ENCODE measurements at places on chromosomes 11 and 22.

DNA sequence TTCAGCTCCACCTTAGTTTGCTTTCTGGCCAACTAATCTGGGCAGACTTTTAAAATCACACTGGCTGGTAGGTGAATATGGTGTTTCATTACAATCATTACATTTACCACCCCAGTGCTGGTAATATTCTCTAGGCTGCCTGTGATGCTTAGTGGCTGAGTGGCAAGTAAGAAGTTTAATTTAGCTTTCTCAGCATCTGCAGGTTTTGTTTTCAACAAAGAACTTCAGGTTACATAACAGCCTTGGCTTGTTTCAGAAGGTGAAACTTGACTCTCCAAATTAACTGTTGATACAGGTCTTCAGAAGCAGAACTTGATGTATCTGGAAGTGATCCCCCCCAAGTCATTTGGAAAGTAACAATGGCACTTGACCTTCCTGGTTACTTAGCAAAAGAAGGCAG is 423.3 kb upstream of the CCDC90B start:
- no peaks in the 10 kb centered on the region for H3K36me3 ChIP-seq
- peaks cover 2% of the 10 kb centered on the region for H3K4me1 ChIP-seq
- H3K27me3 ChIP-seq = no peaks in the 10 kb centered on the region
- no peak overlapping the region for H3K27ac ChIP-seq
- H3K4me3 ChIP-seq = no peak overlapping the region

- peaks cover 24% of the 10 kb centered on the region for H3K36me3 ChIP-seq
- no peak overlapping the region for H3K27ac ChIP-seq
- DNase-seq = peak; percentile 64
- no peak overlapping the region for H3K4me3 ChIP-seq
- peaks cover 36% of the 10 kb centered on the region for H3K27me3 ChIP-seq
Measured at GRCh38 chr22:50271519-50271970, 1.4 kb upstream of the MAPK11 start.

- no peak overlapping the region for H3K4me3 ChIP-seq
- peaks cover 29% of the 10 kb centered on the region for H3K4me1 ChIP-seq
- H3K27me3 ChIP-seq = no peaks in the 10 kb centered on the region
- no peak for DNase-seq
Measured at GRCh38 chr11:16880184-16880801, 133.9 kb downstream of the PLEKHA7 start.

DNA sequence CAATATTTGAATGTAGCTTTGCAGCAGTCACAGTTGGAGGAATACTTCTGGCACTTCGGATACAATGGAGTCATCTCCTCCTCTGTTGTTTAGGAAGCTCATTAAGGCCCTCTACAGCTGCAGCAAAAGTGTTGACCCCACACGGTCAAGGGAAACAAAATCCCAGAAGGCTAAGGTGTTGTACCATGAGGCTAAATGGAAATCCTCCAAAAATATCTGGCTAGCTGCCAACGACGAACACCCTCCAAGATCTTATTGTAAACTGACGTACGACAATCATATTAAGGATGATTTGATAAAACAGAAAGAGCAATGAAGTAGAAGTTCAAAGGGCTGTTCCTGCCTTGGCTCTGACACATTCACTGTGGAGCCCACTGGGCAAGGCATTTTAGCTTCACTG is 4.0 kb downstream of the POGLUT3 start:
- H3K4me3 ChIP-seq = no peak overlapping the region
- DNase-seq = no peak
- peaks cover 21% of the 10 kb centered on the region for H3K4me1 ChIP-seq
- H3K27ac ChIP-seq = no peak overlapping the region
- H3K36me3 ChIP-seq = peaks cover 4% of the 10 kb centered on the region

DNA sequence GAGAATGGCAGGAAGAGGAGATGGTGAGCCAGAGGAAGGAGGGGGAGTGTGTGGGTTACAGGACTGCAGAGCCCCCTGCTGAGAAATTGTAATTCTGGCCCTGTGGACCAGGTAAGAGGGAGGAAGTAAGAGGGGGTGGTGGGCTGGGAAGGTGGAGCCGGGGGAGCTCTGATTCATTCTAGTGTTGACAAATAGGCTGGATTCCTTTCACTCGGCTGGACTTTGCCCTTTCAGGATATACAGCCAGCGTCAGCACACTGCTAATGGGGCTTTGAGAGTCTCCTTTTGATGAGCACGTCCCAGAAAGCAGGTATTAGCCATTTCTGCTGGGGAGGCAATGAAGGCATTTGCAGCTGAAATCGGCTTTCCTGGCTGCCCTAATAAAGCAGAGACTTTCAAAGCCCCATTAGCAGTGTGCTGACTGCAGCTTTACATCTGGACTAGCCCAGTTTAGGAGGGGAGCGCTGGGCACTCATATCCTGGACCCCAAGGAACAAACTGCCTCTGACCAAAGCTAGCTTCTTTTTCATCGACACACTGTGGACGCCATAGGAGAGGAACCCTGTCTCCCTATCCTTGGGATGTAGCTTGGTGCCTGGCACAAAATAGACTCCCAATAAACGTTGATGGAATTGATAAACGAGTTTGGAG is 44.8 kb upstream of the CADM1 start:
- H3K36me3 ChIP-seq = no peaks in the 10 kb centered on the region
- H3K27ac ChIP-seq = no peak overlapping the region
- DNase-seq = no peak
- H3K4me3 ChIP-seq = no peak overlapping the region

DNA sequence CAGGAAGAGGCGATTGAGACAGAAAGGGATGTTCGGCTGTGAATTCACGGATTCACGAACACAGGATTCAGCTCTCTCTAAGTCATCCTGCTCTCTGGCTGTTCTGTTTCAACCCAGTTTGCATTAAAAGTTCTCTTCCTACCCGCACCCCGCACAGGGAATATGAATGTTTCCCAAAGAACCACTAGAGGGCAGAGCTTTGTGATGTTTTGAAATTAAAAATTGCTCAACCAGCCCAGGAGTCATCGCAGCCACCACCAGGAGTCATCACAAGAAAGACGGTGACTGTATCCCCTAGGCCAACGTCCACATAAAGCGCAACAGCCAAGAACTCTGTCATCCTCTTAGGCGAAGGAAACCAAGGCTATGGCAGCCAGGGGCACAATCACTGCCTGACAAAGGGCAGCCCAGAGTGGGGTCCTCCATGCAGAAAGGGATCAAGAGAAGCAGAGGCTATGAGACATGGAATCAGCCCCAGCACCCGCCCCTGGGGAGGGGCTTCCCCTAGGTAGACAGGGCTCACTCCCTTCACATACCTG is 122.4 kb downstream of the WT1 start:
- H3K27me3 ChIP-seq = no peaks in the 10 kb centered on the region
- H3K36me3 ChIP-seq = no peaks in the 10 kb centered on the region
- no peak overlapping the region for H3K27ac ChIP-seq
- peaks cover 4% of the 10 kb centered on the region for H3K4me1 ChIP-seq
- no peak overlapping the region for H3K4me3 ChIP-seq

- peaks cover 4% of the 10 kb centered on the region for H3K27me3 ChIP-seq
- H3K27ac ChIP-seq = no peak overlapping the region
- no peaks in the 10 kb centered on the region for H3K36me3 ChIP-seq
Measured at GRCh38 chr22:29209624-29209929, 3.9 kb downstream of the EMID1 start.

GRCh38 chr11:10567446-10567845 is 1.0 kb downstream of the LYVE1 start:
- no peak overlapping the region for H3K27ac ChIP-seq
- H3K27me3 ChIP-seq = no peaks in the 10 kb centered on the region
- H3K36me3 ChIP-seq = no peaks in the 10 kb centered on the region

DNA sequence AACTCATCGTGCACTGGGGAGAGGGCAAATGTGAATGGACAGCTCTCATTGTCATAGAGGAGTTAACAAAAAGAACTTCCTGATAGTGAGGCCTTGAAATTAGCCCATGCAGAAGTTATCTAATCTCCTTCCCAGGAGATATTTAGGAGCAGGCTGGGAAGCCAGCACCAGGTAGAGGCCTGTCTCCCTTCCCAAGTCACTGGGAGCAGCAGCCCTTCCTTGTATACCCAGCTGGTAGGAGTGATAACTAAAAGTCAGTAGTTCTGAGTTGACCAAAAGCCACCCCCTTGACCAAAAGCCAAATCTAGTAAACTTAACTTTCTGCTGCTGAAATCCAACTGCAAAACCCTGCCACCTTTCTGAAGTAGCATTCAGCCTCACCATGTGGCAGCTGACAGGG is 1.4 kb upstream of the BACE1-AS start:
- H3K4me1 ChIP-seq = peaks cover 6% of the 10 kb centered on the region
- no peak for DNase-seq
- no peak overlapping the region for H3K4me3 ChIP-seq

GRCh38 chr22:49517667-49518185 is 309.9 kb downstream of the BRD1 start:
- no peak overlapping the region for H3K4me3 ChIP-seq
- no peaks in the 10 kb centered on the region for H3K36me3 ChIP-seq
- no peak overlapping the region for H3K27ac ChIP-seq
- H3K4me1 ChIP-seq = no peaks in the 10 kb centered on the region
- no peak for DNase-seq
